DND-41 (cell line): ENCODE measurements at places on chromosomes 2 and 18.

DNA sequence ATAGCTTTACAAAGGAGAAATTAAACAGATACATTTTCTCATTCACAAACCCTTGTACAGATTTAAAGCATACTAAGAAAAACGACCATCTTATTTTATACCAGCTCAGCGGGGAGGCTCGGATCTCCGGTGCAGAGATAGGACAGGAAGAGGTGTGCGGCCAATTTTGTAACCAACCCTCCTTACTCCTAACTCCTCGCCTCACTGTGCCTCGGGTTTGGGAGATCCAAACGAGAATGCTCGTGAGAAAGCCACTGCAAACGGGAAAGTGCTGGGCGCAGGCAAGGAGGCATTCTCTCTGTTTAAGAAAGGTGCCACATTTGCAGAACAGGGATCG is 1.2 kb downstream of the KDSR start:
- DNase-seq, result no peak

DNA sequence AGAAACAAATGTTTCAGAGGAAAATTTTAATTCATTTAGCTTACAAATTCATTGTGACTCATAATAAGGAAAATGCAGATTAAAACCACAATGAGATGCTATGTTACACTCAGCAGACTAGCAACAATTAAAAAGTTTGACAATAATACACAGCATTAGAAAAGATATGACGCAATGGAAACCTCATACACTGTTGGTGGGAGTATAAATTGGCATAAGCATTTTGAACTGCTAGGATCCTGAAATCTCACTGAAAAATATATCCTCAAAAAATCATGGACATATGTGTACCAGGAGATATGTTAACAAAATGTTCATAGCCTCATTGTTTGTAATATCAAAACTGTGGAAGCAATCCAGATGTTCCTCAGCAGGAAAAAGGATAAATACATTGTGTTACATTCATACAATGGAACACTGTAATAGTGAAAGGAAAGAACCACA is 13.7 kb downstream of the CALCRL start:
- no peak for DNase-seq

DNA sequence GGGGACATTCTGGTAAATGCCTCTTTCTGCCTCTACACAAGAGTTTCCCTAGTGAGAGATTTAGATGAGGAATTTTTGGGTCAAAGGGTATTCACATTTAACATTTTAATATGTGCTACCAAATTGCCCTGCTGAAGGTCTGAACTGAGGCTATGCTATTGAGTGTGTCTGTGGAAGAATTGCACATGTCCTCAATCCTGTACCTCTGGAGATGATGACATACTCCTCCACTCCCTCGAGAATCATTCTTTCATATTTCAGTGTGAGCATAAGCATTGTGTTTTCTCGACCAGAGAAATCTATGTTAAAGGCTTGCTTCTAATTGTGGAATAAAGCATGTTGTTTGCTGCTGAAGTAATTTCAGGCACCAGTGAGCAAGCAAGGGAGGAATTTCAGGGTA is 110.5 kb downstream of the TSN start:
- DNase-seq, result no peak

DNA sequence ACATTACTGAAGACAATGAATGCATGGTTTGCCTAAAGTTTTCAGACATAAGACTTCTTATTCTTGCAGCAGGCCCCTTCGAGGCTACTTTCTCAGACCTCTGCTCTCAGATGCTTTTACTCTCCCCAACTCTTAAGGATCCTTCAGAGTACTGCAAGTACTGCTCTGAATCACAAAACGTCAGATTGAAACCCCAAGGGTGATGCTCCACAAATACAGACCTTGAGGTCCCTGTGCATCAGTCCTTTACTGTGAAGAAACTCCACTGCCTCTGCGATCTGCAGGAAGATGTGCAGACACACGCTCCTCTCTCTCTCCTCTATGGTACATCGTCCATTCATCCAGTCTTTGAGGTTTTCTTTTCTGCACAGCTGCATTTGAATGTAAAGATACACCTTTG is 52.8 kb downstream of the EIF2AK3 start:
- no peak for DNase-seq

GRCh38 chr18:64659196-64659595 is 510.3 kb upstream of the LINC00305 start:
- DNase-seq, result no peak

- no peak for DNase-seq
Measured at GRCh38 chr18:79624356-79625170, 55.0 kb upstream of the CTDP1 start.

- DNase-seq, result no peak
Measured at GRCh38 chr2:199850218-199850717, 724 bp downstream of the FTCDNL1 start.

DNA sequence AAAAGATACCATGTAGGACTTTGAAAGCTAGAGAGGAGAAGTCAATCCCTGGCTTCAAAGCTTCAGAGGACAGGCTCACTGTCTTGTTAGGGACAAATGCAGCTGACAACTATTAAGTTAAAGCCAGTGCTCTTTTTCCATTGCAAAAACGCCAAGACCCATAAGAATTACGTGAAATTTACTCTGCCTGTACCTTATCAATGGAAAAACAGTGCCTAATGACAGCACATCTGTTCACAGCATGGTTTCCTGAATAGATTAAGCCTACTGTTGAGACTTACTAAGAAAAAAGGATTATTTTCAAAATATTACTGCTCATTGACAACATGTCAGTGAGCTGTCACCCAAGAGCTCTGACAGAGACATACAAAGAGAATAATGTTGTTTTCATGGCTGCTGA is 52.9 kb downstream of the ANKRD12 start:
- DNase-seq, result no peak

DNA sequence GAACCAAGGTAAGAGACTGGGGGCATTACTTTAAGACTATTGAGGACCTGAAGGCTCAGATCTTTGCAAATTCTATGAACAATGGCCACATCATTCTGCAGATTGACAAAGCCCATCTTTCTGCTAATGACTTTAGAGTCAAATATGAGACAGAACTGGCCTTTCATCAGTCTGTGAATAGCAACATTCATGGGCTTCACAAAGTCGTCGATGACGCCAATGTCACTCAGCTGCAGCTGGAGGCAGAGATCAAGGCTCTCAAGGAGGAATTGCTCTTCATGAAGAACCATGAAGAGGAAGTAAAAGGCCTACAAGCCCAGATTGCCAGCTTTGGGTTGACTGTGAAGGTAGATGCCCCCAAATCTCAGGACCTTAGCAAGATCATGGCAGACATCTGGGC is 43.8 kb upstream of the SLC4A10 start:
- no peak for DNase-seq
